ENCODE measurements at places on chromosomes 2 and 18. TPM values are rescaled to one million over a fixed set of nuclear protein-coding genes. Genes with fewer than 3 reads are reported as not detected.

Gene TMEM37
- 12.7 TPM for polyA plus RNA-seq

DNA sequence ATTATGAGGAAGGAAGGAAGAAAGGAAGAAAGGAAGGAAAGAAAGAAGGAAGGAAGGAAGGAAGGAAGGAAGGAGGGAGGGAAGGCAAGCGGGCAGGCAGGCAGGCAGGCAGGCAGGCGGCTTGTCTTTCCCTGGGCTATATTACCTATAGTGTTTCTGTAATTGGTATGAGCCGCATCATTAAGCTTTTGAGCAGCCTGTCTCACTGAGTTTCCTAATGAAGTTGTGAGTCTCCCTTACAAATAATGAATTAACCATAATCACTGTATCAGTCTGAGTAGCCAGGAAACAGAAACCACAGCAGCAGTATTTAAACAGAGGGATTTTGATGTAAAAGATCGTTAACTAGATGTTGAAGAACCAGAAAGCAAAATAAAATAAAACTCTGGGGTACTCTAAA is 11.8 kb upstream of the SULT1C3 start:
- no peaks in the 10 kb centered on the region for H3K27me3 ChIP-seq
- H3K27ac ChIP-seq: no peak overlapping the region
- no peaks in the 10 kb centered on the region for H3K4me1 ChIP-seq
- no peak for DNase-seq
- no peak overlapping the region for H3K4me3 ChIP-seq
- H3K36me3 ChIP-seq: peaks cover 4% of the 10 kb centered on the region

Gene ACOXL
- 0.10 TPM for polyA plus RNA-seq

Gene RGPD5
- 5.2 TPM for polyA plus RNA-seq

- no peak for DNase-seq
- H3K27me3 ChIP-seq: no peaks in the 10 kb centered on the region
- H3K36me3 ChIP-seq: no peaks in the 10 kb centered on the region
- no peak overlapping the region for H3K4me3 ChIP-seq
Observed at GRCh38 chr2:171267855-171268629, 107.3 kb upstream of the TLK1 start.

- no peaks in the 10 kb centered on the region for H3K36me3 ChIP-seq
- H3K4me3 ChIP-seq: no peak overlapping the region
Observed at GRCh38 chr18:44130376-44130942, 550.2 kb upstream of the SETBP1 start.

Gene TM4SF20
- polyA plus RNA-seq: not detected

GRCh38 chr2:235064976-235065375 is 113.2 kb downstream of the SH3BP4 start:
- H3K36me3 ChIP-seq: no peaks in the 10 kb centered on the region
- no peak for DNase-seq
- no peak overlapping the region for H3K4me3 ChIP-seq

DNA sequence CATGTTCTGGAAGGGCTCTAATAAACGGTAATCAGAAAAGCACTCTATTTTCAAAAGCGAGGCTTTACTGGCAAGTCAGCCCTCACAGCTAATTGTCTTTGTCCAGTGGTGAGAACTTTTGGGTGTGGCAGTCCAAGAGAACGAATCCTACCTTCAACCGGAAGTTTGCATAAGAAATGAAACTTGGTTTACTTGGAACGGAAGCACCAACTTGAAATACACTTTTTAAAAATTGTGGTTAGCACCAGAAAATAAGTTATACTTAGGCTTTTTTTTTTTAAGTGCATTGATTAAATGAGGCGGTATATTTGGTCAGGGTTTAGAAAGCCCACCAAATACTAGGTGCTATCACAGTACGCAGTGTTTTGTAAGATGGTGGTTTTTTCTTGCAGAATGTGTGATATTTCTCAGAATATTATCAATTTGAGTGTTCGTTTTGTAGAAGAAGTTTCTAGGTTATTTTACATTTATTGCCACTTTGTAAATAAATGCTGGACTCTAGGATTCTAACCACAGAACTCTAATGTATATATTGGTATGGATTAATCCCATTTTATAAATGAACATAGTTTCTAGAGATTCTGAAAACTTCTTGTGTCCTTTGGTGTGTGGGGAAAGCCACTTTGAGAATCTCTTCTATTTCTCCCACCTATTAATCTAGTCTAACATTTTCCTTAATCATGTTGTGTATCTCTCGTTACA is 1.2 kb downstream of the MYL12A start:
- H3K27me3 ChIP-seq: no peaks in the 10 kb centered on the region
- peaks cover 16% of the 10 kb centered on the region for H3K36me3 ChIP-seq
- peak overlapping the region; percentile 56 for H3K4me3 ChIP-seq
- peak overlapping the region; percentile 100 for H3K27ac ChIP-seq

DNA sequence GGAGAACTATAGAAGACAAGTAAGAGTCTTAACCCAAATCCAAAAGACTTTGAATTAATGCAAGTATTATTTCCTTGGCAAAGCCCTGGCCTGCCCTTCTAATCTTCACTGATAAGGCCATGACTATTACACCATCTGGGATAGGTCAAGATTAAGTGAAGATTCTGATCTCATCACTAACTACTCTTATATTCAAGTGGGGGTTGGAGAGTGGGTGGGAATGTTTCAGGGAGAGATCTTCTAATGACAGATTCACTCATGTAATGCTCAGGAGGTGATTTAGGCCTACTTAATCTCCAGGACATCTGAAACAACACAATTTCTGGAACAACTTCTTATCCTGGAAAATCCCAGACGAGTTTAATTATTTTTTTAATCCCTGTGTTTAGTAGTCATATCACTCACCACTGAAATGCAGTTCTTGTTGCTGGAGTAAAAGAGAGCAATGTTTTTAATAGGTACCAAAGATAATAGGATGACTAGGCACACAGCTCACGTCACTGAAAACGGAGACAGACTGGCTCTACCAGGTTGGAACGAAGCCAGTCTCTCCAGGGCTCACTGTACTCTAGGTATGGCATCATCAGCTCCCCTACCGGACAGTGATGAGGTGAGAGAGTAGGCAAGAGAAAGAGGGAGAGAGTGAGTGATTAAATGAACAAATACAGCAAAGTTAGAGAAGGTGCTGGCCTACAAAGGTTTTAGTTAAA is 133.1 kb downstream of the NCKAP5 start:
- H3K4me1 ChIP-seq: no peaks in the 10 kb centered on the region
- no peak for DNase-seq
- H3K27ac ChIP-seq: no peak overlapping the region
- no peaks in the 10 kb centered on the region for H3K27me3 ChIP-seq
- no peak overlapping the region for H3K4me3 ChIP-seq
- H3K36me3 ChIP-seq: no peaks in the 10 kb centered on the region

Gene SLC4A3
- polyA plus RNA-seq: 1.2 TPM

Gene PFN4
- not detected for polyA plus RNA-seq

DNA sequence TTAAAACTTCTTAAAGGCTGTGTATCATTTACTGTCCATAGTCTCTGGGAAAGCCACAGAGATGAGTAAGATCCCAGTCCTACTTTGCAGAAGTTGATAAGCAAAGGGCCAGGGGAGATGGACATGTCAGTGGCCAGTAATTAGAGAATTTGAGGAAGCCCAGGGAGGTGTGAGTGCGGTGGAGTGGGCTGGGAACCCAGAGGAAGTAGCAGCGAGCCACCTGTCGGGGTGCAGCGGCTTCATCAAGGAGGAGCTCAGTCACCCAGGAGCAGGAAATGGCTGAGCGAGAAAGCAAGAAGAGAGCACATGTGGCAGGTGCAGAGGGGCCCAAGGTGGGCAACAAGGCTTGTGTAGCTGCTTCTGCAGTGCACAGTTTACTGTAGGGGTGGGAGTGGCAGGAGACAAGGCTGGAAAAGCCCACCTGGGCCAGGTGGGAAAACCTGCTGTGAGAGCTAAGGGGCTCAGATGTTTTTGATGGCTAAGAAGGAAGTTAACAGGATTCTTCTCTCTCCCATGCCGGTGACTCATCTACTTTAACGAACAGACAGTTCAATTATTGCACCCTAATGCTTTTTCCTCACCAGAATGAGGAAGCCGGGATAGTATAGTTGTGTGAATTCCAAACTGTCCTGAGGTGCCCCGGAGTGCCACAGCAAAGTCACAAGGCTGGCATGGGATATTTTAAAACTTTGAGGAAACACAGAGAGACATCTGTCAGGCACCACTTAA is 34.8 kb upstream of the MGAT5 start:
- H3K4me1 ChIP-seq: peaks cover 55% of the 10 kb centered on the region
- no peak for DNase-seq
- no peak overlapping the region for H3K4me3 ChIP-seq
- no peak overlapping the region for H3K27ac ChIP-seq
- H3K36me3 ChIP-seq: no peaks in the 10 kb centered on the region
- H3K27me3 ChIP-seq: no peaks in the 10 kb centered on the region

GRCh38 chr18:74901362-74902146 is 303.9 kb downstream of the ZNF407 start:
- no peaks in the 10 kb centered on the region for H3K27me3 ChIP-seq
- no peak for DNase-seq
- no peaks in the 10 kb centered on the region for H3K36me3 ChIP-seq
- H3K4me3 ChIP-seq: no peak overlapping the region
- peaks cover 13% of the 10 kb centered on the region for H3K4me1 ChIP-seq

GRCh38 chr2:53765767-53766166 is 1.8 kb upstream of the CHAC2 start:
- peaks cover 37% of the 10 kb centered on the region for H3K4me1 ChIP-seq
- no peak for DNase-seq
- H3K4me3 ChIP-seq: no peak overlapping the region
- peak overlapping the region; percentile 54 for H3K27ac ChIP-seq

GRCh38 chr2:207765547-207765946 is 4.2 kb downstream of the FZD5 start:
- peaks cover 38% of the 10 kb centered on the region for H3K36me3 ChIP-seq
- H3K4me1 ChIP-seq: peaks cover 72% of the 10 kb centered on the region
- H3K4me3 ChIP-seq: peak overlapping the region; percentile 4

DNA sequence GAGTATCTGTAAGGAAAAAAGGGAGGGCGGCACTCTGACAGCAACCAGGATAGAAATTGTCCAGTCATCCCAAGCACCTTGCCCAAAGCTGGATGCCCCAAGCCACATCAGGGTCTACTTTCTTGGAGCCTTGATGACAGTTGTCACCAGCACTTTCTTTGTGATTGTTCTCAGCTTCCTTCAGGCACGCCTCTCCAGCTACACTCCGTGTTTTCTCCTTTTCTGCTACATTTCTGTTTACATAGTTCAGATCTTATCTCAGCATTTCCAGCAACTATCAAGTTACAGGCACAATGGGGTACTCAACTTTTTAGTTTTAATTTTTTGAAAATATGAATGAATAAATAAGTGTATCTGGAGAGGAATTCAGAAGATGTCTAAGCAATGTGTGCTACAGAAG is 115.3 kb upstream of the CELF4 start:
- no peaks in the 10 kb centered on the region for H3K27me3 ChIP-seq
- no peak for DNase-seq
- no peaks in the 10 kb centered on the region for H3K36me3 ChIP-seq
- H3K4me3 ChIP-seq: no peak overlapping the region
- no peak overlapping the region for H3K27ac ChIP-seq
- no peaks in the 10 kb centered on the region for H3K4me1 ChIP-seq

DNA sequence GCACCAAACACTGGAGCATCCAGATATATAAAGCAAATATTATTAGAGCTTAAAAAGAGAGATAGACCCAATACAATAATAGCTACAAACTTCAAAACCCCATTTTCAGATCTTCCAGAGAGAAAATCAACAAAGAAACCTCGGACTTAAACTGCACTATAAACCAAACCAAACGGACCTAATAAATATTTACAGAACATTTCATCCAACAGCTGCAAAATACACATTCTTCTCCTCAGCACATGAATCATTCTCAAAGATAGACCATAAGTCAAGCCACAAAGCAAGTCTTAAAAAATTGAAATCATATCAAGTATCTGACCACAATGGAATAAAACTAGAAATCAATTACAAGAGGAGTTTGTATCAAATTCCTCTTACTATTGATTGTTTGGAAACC is 140.2 kb upstream of the OTOS start:
- H3K4me3 ChIP-seq: no peak overlapping the region
- DNase-seq: no peak
- no peaks in the 10 kb centered on the region for H3K27me3 ChIP-seq
- H3K27ac ChIP-seq: no peak overlapping the region

DNA sequence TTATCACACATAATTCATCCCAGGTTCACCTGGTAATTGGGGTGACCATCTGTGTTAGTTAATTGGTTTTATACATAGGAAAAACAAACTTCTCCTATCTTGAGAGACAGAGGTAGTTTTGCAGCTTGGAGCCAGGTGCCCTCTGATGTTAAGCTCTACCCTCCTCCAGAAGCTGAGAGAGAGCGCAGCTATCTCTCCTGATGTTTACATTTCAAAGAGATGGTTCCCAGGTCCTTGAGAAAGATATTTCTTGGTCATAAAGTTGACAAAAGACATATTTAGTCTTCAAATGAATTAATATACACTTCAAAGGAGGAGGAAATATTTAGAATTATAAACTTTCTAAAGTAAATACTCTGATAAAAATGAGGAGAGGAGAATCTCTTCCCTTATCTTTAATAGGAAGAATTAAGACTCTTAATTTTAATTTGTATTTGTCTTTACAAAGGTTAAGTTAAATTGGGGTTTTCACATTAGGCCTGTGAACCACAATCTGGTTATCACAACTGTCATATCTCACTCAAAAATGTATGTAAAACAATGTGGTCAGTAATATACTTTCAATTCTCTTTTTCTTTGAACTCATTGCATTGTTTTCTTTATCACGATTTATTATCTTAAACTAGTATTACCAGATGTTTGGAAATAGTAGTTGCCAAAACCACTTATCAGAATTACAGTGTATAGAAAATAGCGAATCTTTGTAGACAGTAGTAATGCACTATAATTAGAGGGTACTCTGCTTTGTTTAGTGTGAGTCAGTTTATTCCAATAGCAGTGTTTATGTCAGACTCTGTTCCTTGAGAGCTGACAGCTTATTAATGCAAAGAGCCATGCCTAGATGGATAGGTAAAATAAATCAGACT is 26.8 kb downstream of the SERPINB4 start:
- no peak for DNase-seq
- H3K4me1 ChIP-seq: no peaks in the 10 kb centered on the region
- no peaks in the 10 kb centered on the region for H3K27me3 ChIP-seq
- H3K4me3 ChIP-seq: no peak overlapping the region
- no peaks in the 10 kb centered on the region for H3K36me3 ChIP-seq

DNA sequence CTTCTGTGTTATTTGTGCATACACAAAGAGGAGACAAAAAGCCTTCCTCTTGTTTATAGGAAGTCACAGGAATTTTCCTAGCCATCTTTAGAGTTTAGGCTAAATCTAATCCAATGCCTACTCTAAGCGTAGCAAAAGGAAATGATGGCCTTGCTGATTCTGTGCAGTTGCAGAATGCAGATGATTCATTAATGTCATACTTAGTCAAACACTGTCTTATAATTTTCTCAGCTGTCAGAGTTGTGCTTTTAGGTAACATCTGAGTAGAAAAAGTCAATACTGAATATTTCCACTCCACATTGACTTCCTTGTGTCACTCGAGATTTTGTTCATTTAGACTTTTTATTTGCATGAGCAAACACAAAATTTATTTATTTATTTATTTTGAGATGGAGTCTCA is 157.9 kb upstream of the FOSL2 start:
- no peak for DNase-seq
- peaks cover 54% of the 10 kb centered on the region for H3K4me1 ChIP-seq
- H3K27ac ChIP-seq: no peak overlapping the region
- no peaks in the 10 kb centered on the region for H3K36me3 ChIP-seq
- no peak overlapping the region for H3K4me3 ChIP-seq
- H3K27me3 ChIP-seq: no peaks in the 10 kb centered on the region
